ENCODE measurements at places on chromosomes 6 and 20.

GRCh38 chr6:37882724-37883413, 63.3 kb downstream of the ZFAND3 start:
- DNase-seq, result no peak

GRCh38 chr20:25310921-25311728, 63.2 kb downstream of the PYGB start:
- DNase-seq, result no peak

DNA sequence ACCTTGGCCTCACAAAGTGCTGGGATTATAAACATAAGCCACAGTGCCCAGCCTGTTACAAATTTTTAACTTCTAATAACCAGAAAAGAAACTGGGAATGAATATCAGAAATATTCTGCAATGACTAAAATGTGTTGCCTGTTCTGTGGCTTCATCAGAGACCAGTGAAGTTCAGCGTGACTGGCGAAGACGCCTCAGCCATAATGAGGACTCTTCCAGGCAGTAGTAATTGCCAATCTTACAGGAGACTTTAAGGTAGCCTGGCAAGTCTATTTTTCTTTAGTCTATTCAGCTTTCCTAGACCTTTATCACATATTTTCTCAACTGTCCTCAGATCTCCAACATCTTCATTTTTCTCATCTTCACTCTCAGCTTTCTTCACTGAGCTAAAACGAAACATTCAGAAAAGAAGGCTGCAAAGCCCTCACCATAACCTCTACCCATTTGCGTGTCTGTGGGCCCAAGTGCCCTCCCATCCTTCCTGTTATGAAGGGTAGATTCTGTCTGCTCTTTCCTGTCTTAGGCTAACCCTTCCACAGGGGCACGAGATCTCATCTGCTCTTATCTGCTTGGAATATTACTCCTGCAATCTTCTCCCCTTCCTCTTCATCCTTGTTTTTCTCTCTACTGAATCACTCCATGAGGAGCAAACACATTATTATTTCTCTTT, 42.0 kb upstream of the OLIG3 start:
- peak; percentile 20 for DNase-seq

DNA sequence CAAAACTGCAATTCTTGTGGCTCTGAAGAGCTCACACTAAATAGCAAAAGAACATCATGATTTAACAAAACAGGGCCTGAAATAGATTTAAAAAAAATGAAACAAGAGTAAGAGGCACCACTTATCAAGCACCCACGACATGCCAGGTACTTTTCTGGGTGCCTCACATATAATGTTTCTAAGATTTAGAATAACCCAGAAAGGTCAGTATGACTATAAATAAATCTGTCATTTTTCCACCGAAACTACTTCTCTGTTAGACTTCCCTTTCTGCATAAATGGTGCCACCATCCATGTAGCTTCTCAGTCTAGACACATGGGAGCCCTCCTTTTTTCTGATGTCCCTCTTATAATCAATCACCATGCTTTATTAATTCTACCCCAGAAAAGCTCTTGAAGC, 652.4 kb upstream of the CHD6 start:
- DNase-seq, result no peak

DNA sequence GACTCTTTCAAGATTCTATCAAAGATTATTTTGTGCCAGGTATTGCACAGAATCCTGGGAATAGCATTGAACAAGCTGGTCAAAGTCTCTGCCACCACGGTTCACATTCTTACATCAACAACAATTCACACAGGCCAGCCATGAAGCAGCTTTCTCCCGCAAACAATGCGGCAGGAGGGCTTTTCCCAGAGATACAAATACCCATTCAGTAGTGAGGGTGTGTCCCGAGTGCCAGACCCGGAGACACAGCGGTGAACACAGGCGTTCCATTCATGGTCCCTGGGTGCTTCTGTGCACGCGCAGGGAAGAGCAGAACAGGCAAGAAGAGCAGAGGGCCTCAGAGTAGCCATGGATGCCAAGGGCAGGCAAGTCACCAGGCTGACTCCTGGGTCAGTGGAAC, 83.3 kb upstream of the PDE10A start:
- DNase-seq, result no peak

Measured in CD4-positive, alpha-beta T cell treated with Interleukin-4 for 4 hours (primary cell).